Muscle of back (tissue), 13 donors: ENCODE measurements at places on chromosomes 6 and 20.

- DNase-seq = no peak
Observed at GRCh38 chr20:19094959-19095541, 117.4 kb upstream of the SLC24A3 start.

DNA sequence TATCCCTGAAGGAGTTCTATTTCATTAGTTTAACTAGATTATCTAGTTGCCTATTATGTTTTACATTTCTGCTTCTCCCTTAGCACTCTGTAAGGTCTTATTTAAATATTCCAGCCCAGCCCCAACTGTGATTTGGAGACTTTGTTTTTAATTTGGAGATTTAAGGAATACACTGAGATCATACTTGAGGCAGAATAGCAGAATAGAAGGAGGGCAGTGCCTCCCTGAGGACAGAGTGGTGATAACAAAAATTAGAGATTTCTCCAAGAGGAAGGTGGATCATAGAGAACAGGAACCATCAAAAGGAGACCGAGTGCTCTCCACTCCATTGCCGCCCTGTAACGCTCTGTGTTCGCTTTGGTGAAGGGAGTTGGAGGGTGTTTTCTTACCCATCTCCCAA is 14.8 kb upstream of the CD164 start:
- DNase-seq = peak; percentile 22

- no peak for DNase-seq
Observed at GRCh38 chr6:34032856-34033255, 113.0 kb downstream of the GRM4 start.

DNA sequence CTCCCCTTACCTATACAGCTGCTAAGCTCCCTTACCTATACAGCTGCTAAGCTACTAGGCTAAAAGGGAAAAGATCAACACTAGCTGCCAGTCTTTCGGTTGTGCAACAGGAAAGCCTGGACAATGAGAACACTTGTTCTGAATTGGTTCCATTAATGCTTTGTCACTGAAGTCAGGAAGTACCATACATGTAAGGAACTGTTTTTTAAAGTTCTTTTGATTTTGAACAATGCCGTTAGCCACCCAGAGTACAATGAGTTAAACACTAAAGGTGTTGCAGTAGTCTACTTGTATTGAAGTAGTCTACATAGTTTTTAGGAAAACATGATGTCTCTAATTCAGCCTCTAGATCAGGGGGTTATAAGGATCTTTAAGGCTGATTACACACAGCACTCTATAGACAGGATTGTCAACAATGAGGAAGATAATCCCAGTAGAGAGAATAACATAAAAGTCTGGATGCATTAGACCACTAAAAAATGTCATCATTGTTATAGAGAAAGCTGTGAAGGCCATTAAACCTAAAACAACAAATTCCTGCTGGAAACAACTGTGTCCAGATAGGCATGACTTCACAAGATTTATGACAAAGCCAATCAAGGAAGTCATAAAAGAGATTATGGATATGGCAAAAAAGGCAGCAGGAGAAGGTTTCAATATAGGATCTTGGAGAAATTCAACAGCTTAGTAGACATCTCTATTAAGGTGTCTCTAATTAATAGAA is 306.3 kb downstream of the PHF3 start:
- no peak for DNase-seq

DNA sequence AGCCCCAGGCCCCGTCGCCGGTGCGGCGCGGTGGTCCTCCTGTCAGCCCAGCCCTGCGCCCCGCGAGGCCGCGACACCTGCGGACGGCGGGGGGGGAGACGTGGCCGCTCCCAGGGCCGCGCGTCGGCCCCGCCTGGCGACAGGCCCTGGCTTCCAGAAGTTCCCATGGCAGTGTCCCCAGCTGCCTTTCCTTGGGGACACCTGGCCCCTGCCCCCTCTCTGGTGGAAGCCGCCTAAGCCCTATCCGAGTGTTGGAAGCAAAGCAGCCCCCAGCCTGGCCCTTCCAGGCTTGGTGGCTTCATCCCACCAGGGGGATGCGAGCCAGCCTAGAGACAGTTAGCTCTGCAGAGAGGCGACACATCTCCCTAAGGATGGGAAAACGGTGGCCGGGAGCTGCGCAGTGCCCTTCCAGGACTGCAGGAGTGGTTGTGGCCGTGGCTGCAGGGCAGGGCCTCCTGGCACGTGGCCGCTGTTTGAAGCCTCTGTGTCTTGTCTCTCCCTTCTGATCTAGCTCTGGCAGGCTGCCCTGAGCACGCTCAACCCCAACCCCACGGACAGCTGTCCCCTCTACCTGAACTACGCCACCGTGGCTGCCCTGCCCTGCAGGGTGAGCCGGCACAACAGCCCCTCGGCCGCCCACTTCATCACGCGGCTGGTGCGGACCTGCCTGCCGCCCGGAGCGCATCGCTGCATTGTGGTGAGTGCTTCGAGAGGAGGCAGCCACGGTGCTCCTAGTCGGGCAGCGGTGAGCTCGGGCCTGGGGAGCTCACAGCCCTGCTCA is 816 bp downstream of the NPEPL1 start:
- DNase-seq = no peak

- DNase-seq = no peak
Observed at GRCh38 chr20:59806578-59806975, 126.9 kb downstream of the SYCP2 start.

DNA sequence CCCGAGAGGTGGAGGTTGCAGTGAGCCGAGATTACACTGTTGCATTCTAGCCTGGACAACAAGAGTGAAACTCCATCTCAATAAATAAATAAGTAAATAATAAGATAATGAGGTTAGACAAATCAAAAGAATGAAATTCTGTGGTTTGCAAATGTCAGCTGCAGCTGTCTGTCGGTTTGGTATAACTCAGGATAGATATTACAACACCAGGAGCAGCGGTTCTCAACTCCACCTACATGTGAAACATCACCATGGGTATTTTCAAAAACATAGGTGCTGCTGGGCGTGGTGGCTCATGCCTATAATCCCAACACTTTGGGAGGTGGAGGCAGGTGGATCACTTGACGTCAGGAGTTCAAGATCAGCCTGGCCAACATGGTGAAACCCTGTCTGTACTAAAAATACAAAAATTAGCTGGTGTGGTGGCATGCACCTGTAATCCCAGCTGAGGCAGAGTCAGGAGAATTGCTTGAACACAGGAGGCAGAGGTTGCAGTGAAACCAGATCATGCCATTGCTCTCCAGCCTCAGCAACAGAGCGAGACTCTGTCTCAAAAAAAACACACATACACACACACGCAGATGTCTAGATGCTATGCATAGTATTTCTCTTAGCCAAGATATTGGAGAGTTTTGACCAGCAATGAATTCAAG is 126.1 kb upstream of the LAMP5 start:
- DNase-seq = no peak

GRCh38 chr20:47154089-47154488 is 202.4 kb downstream of the ZMYND8 start:
- DNase-seq = no peak

- peak; percentile 22 for DNase-seq
Observed at GRCh38 chr20:19750907-19751636, 7.0 kb upstream of the RIN2 start.

DNA sequence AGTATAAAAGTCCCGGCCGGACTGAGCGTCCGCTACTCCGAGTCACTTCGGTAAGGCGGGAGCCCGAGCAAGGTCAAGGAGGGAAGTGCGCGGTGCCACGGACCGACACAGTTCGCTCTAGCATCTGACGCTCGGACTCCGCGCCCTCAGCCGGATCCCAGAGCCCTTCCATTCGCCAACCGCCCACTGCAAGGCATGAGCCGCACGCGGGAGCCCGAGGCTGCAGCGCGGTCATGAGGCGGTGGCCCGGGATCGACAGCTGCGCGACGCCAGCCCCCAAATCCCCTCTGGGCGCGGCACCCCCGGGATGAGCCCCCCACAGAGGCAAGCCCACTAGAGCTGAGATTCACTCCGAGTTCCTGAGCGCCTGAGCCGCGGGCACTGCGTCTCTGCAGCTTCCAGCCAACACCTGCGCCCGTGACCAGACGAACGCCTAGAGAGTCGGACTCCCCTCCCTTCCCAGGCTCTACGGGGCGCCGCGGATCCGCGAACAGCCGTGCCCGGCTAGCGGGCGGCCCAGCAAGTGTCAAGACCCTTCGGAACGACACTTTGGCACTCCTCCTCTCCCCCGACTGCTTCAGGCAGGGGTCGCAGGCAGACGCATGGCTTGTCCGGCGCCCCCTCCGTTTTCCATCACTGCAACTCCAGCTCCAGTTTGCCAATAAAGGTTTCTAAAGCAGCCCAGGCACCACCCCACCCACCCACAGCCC is 725 bp upstream of the ISM1 start:
- DNase-seq = peak; percentile 59

- no peak for DNase-seq
Observed at GRCh38 chr6:48412656-48413055, 301.7 kb upstream of the PTCHD4 start.

DNA sequence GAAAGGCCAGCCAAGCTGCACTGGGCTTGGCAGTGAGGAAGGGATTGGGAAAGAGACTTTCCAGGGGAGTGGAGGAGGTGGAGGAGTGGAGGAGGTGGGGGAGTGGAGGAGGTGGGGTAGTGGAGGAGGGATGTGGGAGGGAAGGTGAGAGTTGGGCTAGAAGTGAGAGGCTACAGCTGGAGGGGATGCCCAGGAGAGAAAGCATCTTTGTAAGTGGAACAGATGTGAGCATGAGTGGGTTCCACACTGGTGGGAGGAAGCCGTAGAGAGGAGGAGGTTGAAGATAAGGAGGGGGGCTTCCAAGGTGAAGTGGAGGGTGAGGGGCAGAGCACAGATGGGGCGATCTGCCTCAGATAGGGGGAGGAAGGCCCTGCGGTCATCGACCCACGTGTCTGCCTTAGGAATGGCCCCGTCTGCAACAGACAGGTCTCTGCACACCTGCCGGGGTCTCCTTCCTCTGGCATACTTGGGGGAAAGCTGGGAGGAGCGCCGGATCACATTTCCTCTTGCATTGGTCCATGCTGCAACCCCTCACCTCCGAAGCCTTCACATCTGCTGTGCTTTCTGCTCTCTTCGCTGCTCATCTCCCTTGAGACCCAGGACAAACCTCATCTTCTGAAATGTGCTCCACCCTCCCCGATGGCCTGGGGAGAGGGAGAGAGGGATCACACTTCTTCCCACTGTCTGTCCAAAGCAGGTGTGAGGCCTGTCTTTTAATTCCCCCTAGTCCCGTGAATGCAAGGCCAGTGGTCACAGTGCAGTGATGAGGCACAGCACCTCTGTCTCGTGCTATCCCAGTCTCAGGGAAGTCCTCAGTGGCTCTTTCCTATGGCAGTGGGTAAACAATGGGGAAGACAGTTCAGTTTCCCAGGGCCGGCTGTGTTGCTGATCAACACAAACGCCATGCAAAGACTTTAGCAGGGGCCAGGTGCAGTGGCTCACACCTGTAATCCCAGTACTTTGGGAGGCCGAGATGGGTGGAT is 48.6 kb upstream of the SNX9 start:
- DNase-seq = no peak

GRCh38 chr6:4910037-4910760 is 93.6 kb downstream of the RPP40 start:
- DNase-seq = no peak

- no peak for DNase-seq
Observed at GRCh38 chr6:32840604-32841246, 2.2 kb upstream of the TAP2 start.

GRCh38 chr6:166786704-166787293 is 159.7 kb upstream of the RPS6KA2 start:
- DNase-seq = peak; percentile 46

DNA sequence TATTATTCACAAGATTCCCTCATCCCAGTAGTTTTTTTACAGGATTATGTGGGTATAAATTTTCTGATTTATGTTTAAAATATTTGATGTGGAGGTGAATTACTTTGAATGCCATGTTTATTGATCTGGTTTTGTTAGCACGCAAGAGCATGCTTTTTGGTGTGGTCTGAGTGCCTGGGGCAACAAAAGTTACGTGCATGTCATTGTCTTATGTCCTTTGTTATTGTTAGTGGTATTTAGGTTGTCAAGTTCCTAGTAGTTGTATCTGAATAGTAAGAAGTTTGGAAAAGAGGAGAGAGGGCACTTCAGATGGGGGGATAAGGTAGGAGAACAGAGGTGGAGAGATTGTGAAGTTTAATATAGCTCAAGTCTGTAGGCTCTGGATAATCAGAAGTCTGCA is 95.0 kb downstream of the ATRN start:
- no peak for DNase-seq

- DNase-seq = no peak
Observed at GRCh38 chr20:40232756-40233155, 456.3 kb downstream of the MAFB start.

GRCh38 chr20:33897313-33897912 is 86.3 kb downstream of the CHMP4B start:
- DNase-seq = no peak

DNA sequence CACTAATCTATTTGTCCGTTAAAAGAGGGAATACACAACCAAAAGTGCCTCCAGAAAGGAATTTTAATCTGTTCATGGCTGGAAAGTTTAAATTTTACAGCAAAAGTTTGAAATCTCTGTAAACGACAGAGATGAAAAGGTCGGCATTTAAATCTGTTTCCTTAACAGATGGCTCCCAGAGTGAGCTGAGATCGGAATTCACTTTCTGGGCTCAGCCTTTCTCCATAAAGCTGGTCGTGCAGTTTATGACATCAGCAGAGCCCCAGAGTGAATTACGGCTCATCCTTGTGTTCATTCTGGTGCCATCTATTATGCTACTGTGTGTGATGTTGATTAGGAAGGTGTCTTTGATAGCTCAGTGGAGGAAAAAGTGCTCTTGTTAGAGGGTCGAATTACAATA is 117.6 kb upstream of the ZFP64 start:
- no peak for DNase-seq

GRCh38 chr6:107819964-107820337 is 4.2 kb downstream of the SCML4 start:
- peak; percentile 26 for DNase-seq

DNA sequence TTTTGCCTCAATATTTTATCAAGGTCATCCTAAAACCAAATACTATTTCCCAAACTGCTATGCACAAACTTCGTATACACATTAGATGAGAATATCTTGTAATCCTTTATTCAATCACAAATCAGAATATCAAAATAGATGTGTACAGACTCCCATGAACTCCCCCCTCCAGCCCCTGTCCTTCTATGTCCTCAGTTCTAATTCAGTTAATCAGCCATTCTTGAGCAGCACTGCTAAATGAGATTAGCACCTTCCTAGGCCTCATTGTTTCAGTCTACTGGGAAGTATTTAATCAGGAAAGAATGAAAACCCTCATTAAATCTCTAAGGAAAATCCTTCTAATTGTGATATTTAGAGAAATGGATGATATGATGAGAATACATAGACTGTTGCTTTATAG is 36.6 kb downstream of the RCAN2 start:
- no peak for DNase-seq

GRCh38 chr6:96975852-96976251 is 51.3 kb downstream of the KLHL32 start:
- DNase-seq = no peak

GRCh38 chr6:116461331-116461931 is at the start of gene CALHM6:
CALHM6 (plus strand) TSS chr6:116461375; CDS start chr6:116461930, 555 bp downstream.
- DNase-seq = no peak

GRCh38 chr6:16183187-16183664 is 54.3 kb downstream of the MYLIP start:
- peak; percentile 60 for DNase-seq

- DNase-seq = no peak
Observed at GRCh38 chr20:18740726-18741125, 72.9 kb upstream of the SCP2D1 start.

- DNase-seq = no peak
Observed at GRCh38 chr20:21167261-21167660, 41.4 kb downstream of the KIZ start.
